ENCODE measurements at places on chromosomes 5 and 9.

DNA sequence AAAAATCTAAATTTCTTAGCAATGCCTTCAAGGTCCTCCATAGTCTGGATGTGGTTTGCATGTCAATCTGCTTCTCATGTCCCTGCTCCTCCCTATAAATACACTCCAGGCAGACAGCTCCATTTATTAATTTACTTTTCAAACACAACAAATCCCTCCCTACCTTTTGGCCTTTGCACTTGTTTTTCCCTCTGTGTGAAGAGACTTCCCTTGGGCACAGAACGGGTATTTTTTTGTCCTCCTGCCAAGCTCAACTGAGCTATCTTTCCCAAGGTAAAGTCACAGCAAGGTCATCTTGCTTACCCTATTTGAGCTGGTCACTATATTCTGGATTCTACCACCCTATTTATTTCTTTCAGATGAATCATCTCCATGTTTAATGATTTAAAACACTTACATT is 159.6 kb upstream of the ANKH start:
- DNase-seq = no peak

GRCh38 chr5:4258170-4258569 is 662.5 kb downstream of the IRX1 start:
- no peak for DNase-seq

GRCh38 chr5:56095579-56096102 is 100.9 kb upstream of the IL6ST start:
- DNase-seq = no peak

DNA sequence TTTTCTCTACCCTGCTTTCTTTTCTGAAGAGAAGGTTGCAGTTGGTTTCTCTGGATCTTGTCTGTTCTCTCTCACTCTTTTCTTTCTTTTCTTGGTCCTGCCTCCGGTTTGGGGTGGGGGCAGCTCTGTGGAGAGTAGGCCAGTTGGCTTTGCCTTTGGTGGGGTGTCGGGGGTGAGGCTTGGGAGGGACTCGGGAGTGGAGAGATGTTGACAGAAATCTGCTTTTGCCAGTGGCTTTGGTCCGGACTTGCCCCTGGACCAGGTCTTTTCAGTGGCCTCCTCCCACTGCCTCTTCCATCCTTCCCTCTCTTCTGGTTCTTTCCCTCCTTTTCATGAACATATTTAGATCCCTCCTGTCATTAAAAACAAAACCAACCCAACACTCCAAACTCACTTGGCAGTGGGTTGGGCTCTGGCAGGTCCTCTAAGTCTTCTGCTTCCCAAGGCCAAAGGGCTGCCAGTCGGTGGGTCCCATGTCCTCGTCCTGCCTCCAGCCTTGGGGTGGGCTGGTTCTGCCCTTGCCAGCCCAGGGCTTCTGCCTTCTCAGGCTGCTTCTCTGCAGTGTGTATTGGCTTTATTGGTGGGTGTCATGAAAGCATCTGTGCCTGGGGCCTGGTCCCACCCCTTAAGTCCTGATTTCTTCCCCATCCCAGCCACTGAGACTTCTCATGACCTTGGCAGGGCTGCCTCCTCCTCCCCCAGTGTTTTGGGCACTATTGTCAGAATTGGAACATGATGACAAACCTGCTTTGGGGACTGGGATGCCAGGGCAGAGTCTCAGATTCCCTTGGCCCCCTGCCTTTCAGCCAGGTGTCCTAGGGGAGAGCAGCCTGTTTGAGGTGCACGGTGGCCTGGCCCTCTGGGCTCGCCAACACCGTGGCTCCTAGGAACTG is 16.9 kb downstream of the ANKRD33B start:
- DNase-seq = no peak

- no peak for DNase-seq
Measured at GRCh38 chr9:2545881-2546490, 75.6 kb upstream of the VLDLR start.

GRCh38 chr9:134779640-134780039 is 101.0 kb upstream of the FCN2 start:
- no peak for DNase-seq

DNA sequence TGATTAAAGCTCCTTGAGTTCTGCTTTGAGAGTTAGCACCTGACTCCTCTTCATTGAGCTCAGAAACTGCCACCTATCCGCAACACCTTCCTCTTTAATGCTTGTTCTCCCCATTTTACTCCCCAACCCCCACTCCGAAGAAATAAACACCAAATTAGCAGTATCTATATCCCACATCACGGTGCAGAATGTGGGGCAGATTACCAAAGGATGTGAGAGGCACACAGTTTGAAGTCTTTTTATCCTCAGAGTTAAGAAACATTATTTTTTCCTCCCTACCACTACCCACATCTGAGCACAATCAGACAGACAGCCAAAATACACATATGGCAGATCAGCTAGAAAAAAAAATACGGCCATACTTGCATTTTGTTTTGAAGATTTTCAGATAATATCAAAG is 26.1 kb upstream of the IL7R start:
- DNase-seq = no peak

GRCh38 chr9:79301085-79301484 is 270.7 kb upstream of the TLE4 start:
- no peak for DNase-seq

DNA sequence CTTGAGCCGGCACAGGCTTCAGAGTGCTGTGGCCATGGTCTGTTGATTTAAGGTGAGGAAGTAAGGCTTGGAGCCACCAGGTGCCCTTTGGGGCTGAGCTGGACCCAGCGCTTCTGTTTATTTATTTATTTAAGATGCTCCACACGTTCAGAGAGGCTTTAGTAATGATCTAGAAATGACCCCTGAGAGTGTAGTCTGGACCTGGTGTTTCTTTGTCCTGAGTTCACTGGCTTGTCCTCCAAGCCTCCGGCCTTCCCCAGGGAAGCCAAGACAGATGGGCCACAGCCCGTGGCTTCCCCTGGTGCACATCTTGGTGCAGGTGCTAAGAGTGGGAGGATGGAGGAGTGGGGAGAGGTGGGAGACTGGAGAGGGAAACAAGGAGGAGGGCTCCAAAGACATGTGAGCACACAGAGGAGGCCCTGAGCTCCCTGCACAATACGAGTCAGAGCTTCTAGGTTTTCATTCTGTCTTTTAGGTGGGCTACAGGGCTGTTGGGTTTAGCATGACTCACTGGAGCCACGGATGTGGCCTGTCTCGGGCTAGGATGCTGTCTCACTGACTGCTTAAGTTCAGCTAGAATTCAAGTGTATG is 56.9 kb downstream of the AHRR start:
- DNase-seq = no peak

DNA sequence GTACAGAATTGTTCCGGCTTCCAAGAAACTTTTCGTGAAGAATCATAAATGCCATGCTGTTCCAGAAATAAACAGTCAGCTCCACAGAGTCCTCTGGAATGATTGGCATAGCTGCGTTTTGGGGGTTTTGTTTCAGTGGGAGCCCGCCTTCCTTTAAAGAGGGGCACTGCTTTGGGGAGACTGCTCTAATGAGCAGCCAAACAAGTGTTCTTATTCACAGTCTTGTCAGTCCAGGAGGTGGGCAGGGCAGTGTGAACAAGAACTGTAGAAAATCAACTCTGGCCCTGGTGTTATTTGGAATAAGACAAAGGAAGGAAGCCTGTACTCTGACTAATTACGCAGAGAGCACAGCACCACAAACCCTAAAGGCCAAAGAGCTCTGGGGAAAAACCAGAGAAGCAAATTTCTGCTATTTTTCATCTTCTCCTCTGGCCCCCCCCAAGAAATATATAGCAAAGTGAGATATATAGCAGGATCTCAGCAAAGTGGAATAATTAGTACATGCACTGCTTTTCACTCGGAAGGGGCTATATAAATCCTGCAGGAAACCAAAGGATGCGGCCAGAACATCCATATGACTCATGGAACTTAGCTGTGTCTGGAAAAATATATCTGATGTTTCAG is 92.9 kb downstream of the GLDC start:
- DNase-seq = no peak

DNA sequence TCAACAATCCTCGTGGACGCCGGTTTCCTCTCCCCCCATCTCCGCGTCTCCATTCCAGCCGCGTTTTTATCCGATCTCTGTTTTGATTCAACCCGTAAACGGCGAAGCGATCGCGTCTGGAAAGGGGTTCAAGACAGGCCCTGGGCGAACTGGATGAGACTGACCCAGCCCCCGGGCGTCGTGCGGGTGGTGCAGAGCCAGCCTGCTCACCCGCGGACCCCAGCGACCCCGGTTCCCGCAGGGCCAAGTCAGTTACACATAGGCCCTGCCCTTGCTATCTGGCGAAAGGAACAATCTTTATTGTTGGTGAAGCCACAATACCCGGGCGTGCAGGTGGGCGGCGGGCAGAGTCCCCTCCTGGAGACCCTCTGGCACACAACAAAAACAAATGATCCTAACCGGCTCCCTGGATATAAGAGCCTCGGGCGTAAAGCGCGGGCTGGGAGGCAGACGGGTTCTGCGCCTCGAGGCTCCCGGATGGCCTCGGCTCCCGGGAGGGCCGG is 1.8 kb downstream of the TLX3 start:
- DNase-seq = no peak

- no peak for DNase-seq
Measured at GRCh38 chr5:64184832-64185231, 19.2 kb downstream of the RNF180 start.

GRCh38 chr9:107906074-107906473 is 416.5 kb upstream of the KLF4 start:
- no peak for DNase-seq

DNA sequence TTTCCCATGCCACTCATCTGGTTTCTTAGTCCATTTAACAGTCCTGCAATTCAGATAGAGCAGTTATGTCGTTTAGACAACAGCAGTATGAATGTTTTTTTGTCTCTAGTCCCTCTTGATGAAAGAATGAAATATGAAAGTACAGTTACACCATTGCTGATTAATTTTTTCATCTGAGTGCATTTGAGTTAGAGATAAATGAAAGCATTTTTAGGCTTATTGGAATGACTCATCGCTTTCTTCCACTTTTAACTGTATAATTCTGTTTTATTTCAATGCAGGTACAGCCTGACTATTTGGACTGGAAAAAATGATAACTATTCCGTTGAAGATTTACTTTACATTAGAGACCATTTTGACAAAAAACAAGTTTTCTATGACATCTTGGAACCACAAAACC is 28.7 kb downstream of the ANKRD34B start:
- no peak for DNase-seq

- DNase-seq = no peak
Measured at GRCh38 chr5:55578771-55579170, 44.0 kb upstream of the PLPP1 start.

GRCh38 chr5:7087719-7088297 is 308.1 kb upstream of the ADCY2 start:
- no peak for DNase-seq

GRCh38 chr9:114392749-114393112 is 4.9 kb upstream of the AKNA start:
- no peak for DNase-seq

- DNase-seq = no peak
Measured at GRCh38 chr5:6596388-6596787, 36.5 kb downstream of the NSUN2 start.

GRCh38 chr9:124279531-124280175 is 21.9 kb downstream of the NEK6 start:
- no peak for DNase-seq

DNA sequence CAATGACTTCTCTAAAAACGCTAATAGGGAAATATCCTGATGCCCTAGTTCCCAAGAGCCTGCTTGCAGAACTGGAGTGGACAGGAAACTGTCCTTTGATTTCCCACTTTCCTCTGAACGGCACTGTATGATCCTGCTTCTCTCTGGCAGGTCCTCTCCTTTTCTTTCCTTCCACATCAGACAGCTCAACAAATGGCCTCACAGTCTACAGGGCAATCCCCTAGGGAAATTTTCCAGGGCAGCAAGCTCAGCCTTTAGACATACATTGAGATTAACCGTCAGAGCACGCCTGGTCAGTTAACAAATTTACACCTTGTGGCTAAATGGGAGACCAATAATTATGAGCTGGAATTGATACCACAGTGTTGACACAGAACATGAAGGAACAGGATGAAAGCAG is 164.9 kb downstream of the SLC24A2 start:
- DNase-seq = no peak

All from activated CD4-positive, alpha-beta T cell treated with anti-CD3 and anti-CD28 coated beads, Interleukin-2, amount 50 U/mL, for 4 hours (primary cell).